ENCODE measurements at places on chromosomes 16 and 17.
A peak's percentile ranks its signal among the peaks of the same experiment; 100 is the strongest.

DNA sequence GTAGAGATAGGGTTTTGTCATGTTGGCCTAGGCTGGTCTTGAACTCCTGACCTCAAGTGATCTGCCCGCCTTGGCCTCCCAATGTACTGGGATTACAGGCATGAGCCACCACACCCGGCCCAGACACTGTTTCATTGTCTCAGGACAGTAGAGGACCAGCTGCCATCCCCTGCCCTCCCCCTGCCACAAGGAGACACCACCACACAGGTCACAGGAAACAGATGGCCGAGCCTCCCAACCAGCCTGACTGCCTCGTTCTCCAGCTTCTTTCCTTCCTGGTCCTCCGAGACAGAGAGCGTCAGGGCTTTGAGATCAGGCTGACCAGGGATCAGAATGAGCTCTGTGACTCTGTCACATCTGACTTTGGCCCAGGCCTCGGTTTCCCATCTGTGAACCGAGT, 20.8 kb upstream of the RNPS1 start:
- DNase-seq, result peak; percentile 2

DNA sequence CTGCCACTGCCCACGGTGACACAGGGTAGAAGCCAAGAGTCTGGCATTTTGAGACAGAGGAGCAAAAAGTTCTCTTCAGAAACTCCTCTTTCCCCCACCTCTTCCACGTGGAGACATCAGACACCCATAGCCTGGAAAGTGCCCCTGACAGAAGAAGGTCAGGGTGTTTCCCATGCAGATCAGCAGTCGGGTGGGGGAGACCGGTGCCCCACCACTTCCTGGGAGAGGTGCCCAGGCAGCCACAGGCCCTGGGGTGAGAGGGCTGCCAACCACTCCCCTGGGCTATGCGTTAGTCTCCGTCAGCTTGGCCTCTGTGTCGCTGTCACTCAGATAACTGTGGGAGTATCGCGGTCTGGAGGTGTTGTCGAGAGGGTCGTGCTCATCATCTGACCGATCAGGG, 31.5 kb downstream of the PIPOX start:
- no peak for DNase-seq

DNA sequence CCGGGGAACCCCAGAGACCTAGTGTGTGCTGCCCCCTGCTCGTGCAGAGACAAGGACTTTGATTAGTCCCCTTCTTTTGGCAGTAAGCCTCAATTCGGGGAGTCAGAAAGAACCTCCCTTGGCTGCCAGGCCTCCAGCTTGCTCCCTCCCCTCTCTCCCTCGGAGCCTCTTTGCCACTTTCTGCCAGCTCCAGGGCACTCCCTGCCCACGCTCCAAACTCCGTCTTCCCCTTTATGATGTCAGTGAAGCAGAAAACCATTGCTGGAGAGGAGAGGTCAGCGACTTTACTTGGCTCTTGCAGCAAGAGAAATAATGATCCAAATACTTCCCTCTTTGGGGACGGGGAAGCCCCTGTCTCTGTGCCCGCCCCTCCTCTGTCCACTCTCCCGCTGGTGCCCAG, 28.1 kb downstream of the TTYH2 start:
- DNase-seq, result no peak

DNA sequence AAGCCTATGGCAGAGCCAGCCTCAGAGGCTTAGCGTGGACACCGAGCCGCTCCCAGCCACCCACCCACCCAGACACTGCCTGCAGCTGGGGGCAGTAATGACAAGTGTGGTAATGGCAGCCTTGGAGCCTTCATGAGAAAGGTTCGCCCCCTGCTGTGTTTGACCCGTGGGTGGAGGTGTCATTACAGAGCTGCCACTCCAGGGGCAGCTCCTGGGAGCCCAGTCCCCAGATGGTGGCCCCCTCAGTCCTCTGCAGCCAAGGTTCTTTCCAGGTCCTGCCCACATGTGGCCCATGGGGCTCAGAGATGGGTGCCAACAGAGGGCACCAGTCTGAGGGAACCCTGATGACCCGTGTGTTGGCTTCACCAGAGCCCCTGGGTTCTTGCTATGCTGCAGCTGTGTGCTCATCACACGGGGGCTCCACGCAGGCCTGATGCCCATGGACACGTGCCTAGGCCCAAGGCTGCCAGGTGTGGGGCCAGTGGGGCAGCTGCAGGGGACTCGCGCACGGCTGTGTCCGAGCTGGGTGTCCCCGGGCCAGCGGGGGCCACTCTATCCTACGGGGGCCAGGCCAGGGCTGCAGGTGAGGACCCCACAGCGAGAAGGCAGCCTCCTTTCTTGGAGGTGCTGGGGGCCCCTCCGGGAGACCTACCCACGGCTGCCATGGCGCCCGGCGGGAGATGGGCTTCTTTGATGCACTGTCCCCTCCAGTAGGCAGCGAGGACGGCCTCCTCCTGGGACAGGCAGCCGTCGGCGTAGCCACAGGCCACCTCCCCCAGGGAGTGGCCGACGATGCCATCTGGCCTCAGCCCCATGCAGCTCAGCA, 8.1 kb downstream of the FASN start:
- no peak for DNase-seq

DNA sequence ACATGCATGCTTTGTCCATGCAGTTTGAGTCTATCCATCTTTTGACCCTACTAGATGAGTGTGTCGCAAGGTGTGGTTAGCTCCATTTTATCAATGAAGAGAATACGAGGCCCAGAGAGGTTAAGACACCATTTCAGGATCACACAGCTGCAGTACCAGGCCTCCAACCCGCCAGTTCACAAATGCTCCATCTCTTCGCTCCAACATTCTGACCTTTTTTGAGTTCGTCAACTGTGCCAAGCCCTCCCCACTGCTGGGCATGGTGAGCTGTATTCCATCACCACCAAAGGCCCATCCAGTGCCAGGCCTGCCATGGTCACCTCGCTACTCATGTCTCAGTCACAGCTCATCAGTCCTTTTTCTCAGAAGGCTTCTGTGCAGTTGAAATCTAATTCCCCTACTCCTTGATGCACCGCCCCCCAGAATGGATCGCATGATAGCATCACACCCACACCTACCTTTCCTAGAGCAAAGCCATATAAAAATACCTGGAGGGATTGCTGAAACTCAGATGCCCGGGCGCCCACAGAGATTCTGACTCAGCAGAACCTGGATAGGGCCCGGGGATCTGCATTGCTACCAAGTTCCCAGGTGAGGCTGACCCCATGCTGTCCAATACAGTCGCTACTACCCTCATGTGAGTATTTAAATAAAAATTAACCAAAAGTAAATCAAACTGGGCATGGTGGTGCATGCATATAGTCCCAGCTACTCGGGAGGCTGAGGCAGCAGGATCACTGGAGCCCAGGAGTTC, 38.0 kb downstream of the ZNF423 start:
- DNase-seq, result no peak

- peak; percentile 28 for DNase-seq
Measured at GRCh38 chr17:17681744-17682292, 560 bp downstream of the RAI1 start.

DNA sequence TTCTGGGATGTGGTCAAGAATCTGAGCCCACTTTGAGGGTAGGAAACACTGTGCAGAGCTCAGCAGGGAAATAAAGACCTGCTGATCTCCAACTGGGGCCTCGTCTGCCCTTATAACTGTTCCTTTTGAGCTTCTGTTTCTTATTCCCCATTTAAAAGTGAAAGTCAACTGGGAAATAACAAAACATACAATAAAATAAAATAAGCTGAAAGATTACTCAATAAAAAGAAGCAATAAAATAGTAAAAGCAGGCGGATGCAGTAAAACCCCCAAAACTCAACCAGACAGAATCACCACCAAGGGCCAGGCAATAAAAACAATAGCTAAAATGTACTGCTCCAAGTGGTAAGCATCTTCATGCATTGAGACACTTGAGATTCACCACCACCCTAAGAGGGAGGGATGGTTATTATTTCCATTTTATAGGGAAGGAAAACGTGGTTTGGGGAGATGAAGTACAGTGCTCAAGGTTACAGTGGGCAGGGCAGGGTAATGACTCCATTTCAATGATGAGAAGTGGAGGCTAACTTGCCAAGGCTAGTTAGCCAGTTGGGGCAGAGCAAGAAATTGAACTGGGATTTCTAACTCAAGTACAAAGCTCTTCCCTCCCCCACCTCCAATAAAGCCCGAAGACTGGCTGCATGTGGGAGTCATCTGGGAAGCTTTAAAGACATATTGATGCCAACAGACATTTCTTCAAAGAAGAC, 6.4 kb upstream of the SPACA3 start:
- DNase-seq, result no peak

- DNase-seq, result peak; percentile 12
Measured at GRCh38 chr17:34254651-34255380, at the start of gene CCL2. Gene CCL2 (plus strand): TSS chr17:34255285. CDS start chr17:34255350, 65 bp downstream.

- DNase-seq, result no peak
Measured at GRCh38 chr16:85564277-85565051, 48.7 kb upstream of the GSE1 start.

- no peak for DNase-seq
Measured at GRCh38 chr16:19179546-19180490, 11.8 kb downstream of the SYT17 start.

DNA sequence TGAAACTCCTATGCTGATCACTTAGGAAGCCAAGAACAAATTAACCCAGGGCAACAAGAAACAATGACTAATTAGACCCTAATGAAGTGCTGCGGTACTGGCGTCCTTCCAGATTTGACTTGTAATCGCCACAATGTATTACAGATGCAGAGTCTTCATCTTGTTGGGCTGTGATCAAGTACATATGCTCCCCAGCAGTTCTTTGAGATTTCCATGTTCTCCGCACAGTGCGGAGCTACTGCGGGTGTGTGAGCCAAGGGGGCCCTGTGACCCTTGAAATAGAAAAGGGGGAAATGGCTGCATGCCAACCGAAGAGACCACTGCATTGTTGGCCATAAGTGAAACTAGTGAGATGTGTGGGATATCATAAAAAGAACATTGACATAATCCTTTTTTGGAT, 469.9 kb downstream of the MAF start:
- DNase-seq, result peak; percentile 7

- peak; percentile 67 for DNase-seq
Measured at GRCh38 chr16:70687102-70687511, 1.3 kb upstream of the MTSS2 start.

GRCh38 chr17:67625971-67626370, 91.8 kb upstream of the NOL11 start:
- no peak for DNase-seq

GRCh38 chr17:21368545-21369246, 7.5 kb upstream of the KCNJ12 start:
- peak; percentile 26 for DNase-seq

DNA sequence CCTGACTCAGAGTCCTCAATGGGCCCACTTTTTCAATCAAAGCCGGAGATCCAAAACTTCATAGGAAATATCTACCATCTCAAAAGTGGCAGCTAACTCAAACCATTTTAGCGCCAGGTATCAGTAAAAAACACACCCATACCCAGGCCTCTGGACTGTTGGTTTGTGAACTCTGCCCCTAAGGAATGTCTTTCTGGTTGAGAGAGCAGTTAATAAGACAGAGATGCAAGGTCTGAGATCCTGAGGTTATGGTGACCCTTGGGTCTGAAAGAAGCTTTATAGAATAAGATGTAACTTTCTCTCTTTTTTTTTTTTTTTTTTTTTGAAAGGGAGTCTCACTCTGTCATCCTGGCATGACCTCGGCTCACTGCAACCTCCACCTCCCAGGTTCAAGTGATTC, 350.5 kb downstream of the SOX9 start:
- no peak for DNase-seq

DNA sequence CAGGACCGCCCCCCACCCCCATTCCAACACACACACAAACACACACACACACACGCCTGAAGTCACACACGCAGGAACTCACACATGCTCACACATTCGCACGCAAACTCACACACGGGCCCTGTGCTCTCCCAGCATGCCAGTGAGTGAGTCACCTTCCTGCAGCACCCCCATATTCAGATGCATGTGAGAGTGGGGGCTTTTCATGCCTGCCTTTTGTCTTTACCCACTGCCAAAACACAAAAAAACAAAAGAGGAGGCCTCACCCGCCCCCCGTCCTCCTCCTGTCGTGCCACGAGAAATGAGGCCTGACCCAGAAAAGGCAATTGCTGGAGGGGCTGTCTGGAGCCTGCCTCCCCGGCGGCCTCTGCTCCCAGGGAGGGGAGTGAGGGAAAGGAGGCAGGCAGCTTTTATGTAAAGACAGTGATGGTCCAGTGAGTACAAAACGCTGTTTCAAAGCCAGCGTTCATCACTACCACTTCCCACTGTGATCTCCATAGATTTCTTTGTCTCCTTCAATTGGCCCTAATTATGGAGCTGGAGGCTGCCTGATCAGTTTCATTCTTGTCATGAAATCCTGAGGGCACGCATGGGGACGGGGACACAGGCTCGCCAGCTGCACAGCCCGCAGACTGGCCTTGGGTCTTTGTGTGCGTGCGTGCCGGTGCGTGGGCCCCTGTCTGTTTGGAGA, 29.5 kb upstream of the GSE1 start:
- DNase-seq, result no peak

DNA sequence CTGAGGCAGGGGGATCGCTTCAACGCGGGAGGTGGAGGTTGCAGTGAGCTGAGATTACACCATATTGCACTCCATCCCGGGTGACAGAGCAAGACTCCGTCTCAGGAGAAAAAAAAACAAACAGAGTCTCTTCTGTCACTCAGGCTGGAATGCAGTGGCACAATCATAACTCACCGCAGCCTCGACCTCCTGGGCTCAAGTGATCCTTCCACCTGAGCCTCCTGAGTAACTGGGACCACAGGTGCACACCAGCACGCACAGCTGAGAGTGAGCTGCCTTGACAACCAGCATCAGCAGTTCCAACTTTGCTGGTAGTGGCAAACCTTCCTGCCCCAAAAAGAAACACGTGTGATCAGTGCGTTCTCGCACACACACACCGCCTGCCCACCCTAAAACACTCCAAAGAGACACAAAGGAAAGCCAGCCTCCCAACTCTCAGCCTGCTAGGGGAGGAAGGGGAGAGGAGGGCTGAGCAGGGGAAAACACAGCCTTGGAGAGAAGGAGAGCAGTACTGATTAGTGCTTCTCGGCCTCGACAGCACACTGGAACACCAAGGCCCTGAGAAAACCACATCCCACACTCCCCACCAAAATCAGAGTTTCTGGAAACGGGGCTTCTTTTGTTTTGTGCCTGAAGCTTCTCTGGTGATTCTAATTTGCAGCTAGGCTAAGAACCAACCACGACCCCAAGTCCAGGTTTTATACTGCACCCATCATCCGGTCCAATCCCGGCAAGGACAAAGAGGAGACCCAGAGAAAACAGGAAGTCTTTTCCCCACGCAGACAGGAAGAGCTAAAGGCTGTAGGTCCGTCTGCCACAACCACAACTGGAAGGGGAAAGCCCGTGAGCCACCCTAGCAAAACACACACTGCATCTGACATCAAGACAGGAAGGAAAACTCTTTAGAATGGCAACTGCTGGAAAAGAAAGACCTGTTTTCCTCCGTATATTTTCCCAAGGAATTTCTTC, 28.8 kb downstream of the ZCCHC14 start:
- DNase-seq, result no peak

- DNase-seq, result no peak
Measured at GRCh38 chr17:54172096-54172984, 349.6 kb downstream of the KIF2B start.

Data from NCI-H2171 treated with DMSO at 0.1 percent for 48 hours (cell line).